Amniotic epithelial cell (primary cell): ENCODE measurements at places on chromosomes 3 and 15.

GRCh38 chr3:128946411-128946810, 47.5 kb downstream of the CFAP92 start:
- DNase-seq, result peak; percentile 93

DNA sequence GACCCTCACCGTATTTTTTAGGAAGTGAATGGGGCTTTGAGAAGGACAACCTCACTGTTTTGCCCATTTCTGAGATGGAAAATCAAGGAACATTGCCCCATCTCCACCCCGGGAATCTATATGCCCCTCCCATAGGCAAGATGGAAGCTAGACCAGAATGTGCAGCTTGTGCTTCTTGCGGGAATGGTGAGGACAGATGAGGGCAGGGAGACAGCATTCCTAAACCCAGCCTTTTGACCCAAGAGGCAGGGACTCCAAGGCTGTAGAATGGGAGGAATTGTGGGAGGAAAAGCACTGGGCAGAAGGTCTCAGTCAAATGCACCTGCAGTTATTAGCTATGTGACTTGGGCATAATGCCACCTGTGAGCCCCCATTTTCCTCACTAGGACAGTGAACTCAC, 66.9 kb downstream of the SMAD3 start:
- DNase-seq, result no peak

- DNase-seq, result peak; percentile 96
Observed at GRCh38 chr3:50292159-50293078, at the start of gene IFRD2. TSS of gene IFRD2 (minus strand) at chr3:50292429. CDS start at chr3:50292274, 155 bp downstream.

GRCh38 chr3:175207361-175207760, 348.2 kb downstream of the NAALADL2 start:
- DNase-seq, result peak; percentile 24

DNA sequence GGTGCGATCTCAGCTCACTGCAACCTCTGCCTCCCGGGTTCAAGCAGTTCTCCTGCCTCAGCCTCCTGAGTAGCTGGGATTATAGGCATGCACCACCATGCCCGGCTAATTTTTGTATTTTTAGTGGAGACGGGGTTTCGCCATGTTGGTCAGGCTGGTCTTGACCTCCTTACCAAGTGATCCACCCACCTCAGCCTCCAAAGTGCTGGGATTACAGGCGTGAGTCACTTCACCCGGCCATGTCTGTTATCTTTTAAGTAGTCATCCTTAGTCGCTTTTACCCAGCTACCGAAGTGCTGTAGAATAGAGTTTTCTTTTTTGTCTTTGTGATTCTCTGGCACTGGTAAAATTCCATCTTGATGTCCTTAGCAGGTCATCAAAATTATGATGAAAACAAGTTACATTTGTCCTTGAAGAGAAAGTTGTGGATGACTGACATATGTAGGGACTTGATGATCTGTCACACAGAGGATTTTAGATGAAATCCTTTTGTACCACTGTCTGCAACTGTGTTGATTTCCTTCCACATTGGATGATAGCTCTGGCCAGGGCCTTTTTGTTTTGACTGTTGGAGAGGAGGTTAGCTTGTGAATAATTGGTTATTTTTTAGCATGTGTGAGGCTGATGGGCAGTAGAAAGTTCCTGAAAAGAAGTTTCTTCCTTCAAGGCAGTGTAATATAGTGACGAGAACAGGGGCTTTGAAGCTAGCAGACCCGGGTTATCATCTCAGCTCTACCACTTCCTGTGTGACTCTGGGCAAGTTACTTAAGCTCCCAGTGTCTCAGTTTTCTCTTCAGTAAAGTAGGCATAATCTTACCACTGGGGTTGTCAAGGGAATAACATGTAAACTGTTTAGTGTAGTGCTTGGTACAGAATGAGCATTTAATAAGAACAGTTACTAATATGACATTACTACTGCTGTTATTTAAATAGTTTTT, 18.8 kb downstream of the ATG7 start:
- peak; percentile 90 for DNase-seq

DNA sequence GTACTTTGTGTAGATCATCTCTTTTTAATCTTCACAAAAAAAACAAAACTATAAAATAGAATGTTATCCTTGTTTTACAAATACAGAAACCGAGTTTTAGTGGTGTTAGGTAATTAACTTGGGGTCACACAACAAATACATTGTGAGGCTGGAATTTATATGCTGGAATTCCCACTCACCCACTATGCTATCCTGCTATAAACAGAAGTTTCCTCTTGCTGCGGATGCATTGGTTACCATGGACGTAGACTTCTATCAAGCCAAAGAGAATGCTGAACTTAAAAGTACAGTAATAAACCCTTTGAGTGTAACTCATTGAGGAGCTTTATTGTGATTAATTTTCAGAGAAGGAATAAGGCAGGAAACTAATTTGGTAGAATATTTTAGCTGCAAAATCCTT, 9.2 kb downstream of the SNAP23 start:
- no peak for DNase-seq

DNA sequence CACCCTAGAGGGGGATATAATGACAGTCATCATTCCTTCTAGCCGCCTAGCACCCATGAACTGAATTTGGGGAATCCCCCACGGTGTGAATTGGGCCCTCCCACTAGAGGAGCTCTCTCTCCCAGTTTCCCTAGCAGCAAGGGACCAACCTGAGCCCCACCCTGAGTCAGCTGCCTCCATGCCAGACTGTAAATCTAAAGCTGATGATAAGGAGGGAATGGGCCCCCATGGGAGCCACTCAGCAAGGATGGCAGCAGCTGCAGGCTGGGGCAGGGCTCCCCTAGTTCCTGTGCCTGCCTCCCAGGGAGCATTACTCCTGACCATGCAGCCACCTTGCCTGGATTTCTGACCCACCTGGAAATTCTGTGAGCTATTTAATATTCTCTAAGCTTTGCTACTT, 57.0 kb upstream of the PXYLP1 start:
- DNase-seq, result no peak

GRCh38 chr15:53580366-53580765, 179.1 kb downstream of the WDR72 start:
- DNase-seq, result no peak

DNA sequence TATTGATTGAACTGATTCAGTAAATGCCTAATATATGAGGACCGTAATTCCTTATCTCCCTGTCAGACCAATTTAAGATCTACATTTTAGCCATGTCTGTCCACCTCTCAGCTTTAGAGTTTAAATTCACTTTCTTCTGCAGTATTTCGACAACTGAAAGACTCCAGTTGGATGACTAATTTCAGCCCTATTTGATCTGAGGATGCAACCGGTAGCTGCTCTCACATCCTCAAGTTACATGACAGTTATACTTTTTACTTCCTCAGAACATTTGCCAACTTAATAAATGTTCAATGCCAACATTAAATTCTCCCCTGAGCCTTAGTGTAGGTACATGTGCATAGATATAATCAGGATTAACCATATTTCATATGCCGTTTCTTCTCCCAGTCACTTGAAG, 2.5 kb upstream of the HHLA2 start:
- no peak for DNase-seq

DNA sequence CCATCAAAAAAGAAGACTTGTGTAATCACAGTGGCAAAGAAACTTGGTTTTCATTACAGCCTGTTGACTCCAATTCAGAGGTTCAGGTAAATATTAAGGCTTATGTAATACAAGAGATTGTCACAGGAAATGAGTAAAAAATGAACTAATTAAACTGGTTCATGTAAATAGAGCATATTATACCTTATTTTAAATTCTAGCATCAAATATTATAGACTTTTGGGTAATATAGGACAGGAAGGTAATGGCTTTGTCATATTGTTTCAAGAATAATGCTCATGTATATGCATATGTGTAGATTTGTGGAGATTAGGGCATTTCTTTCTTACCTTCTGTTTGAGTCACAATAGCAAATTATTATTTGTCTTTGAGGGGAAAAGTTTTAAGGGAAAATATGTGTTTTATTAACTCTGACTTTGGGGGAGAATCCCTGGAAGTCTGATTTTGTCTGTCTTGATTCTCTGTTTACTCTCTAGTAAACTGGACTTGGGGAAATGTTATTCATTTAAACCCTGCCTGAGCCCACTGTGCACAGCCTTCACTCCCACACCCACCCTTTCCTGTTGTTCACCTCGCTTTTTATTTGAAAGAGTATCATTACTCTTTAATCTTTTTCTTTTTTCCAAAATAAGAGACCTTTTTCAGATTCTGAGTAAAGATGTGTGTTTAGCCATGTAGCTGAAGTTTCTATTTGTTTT, 43.0 kb downstream of the RASA2 start:
- DNase-seq, result peak; percentile 49

- DNase-seq, result no peak
Observed at GRCh38 chr3:12267376-12268030, 21.4 kb upstream of the PPARG start.

DNA sequence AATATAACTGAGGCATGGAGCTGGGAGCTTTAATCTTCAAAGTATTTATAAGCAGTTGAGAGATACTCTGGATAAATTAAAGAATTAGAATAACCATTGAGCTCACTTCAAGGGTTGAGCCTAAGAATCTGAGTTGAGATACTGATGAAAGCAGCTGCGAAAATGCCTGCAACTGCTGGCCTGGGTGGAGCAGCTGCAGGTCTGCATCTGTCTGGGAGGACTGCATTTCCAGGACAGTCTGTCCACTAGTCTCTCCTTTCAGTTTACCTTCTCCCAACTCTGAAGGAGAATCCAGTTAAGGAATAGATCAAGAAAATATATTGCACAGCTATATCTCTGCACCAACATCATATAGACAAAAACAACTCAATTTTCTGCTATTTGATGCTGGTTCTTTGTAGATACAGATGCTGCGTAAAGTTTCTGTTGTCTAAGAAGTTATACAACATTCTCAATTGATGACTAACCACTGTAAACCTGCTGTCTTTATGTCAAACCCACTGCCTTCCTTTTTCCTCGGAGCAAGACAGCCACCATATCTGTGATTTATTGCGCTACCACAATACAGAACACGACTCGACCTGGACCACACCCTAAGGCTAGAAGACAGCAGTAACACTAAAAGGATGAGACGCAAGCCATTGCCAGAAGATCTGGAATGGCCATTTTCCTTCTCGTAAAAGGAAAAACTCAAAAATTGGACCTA, 245.1 kb downstream of the MAGI1 start:
- no peak for DNase-seq

DNA sequence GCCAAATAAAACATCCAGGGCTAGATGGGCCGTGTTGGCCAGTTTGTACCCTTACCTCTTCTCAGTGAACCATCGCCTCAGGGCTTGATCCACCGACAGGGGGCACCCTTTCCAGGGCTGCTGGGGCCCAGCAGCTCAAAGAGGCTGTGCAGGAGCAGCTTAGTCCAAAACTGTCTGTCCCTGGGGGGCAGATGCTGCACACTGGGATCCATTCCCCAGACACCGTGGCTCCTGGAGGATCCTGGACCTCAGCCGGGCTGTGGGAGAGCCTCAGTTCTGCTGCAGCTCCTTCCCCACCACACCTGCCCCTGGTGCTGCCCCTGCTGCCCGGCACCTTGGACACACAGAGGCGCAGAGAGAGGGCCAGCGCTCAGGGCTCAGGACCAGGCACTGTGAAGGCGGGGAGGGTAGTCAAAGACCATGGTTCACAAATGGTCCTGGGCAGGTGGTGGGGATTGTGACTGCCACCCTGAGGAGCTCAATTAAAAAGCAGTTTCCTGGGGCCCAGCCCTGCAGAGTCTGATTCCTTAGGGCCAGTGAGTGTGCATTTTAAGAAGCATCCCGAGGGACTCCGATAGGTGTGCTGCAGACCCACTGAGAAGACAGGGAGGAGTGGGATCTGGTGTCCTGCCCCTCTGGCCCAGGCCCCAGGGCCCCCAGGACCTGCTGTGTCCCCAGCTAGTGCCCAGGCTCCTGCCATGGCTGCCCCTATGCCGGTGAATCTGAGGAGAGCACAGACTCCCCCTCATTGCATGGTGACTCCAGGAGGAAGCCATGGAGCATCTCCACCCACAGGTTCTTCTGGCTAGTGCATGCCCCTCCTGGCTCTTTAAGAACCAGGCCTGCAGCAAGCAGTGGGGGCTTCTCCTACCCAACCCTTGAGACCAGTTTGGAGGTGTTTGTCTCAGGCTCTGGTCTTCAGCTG, 86.5 kb upstream of the PRR20G start:
- DNase-seq, result no peak

- no peak for DNase-seq
Observed at GRCh38 chr15:56019060-56019793, 25.8 kb upstream of the NEDD4 start.

DNA sequence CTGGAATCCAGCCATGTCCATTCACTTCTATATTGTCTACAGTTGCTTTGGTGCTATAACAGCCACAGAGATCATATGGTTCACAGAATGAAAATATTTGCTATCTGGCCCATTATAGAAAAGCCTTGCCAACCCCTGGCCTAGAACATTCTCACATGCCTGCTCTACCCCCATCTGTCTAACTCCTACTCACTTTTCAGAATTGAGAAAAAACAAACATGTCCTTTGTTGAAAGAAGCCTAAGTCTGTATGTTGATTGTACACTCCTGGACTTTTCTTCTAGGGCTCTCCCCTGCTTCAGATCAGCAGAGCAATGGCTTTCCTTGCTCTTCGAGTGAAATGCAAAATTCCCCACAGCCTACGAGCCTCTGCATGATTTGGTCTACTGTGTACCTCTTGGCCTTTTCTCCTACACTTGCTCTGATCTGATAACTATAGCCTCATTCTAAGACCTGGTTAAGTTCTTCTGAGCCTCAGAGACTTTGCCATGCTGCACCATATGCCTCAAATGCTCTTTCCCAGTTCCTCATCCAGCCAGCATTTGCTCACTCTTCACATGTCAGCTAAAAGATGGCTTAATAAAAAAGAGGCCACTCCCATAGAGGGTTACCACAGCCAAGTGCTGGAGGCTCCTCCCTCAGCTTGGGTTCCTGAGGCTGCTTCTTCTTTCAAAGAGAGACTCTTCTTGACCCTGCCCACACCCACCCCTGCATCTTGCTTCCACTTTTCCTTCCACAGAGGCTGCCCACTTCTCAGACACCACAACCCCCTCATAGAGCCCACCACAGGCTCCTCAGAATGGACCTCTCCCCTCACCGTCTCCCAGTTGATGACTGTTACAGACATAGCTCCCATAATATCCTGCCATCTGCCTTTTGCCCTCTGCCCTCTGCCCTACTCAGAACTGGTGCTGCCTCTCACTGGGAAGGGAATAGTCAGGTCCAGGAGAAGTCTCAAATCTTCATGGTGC, 22.9 kb upstream of the DCLK3 start:
- DNase-seq, result no peak

DNA sequence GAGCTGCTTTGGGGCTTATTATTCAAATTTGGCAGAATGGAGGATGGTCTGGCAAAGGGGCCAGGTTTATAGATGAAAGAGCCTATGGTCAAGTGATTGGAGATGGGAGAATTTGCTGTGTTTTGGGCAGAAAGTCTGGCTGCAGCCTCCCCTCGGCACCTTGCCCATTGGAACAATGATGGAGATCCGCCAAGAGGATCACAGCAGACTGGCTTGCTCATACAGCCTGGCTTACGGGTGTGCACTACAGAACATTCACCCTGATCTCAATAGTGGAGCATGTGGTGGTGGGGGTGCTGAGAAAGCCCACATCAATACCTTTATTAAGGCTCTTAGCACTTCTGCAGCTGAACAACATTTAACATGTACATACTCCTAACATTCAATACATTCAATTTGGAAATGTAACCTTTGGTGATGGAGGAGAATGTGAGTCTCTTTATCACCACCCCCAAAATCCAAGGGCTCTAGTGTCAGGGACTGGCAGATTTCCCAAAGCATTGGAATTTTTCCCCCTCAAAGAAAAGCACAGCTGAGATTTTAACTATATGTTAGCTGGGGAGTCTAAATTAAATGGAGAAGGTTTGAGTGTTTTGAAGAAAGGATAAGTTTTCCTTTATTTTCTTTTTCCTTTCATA, 118.4 kb upstream of the TMC3 start:
- no peak for DNase-seq
